ENCODE measurements at places on chromosomes 4 and X.

DNA sequence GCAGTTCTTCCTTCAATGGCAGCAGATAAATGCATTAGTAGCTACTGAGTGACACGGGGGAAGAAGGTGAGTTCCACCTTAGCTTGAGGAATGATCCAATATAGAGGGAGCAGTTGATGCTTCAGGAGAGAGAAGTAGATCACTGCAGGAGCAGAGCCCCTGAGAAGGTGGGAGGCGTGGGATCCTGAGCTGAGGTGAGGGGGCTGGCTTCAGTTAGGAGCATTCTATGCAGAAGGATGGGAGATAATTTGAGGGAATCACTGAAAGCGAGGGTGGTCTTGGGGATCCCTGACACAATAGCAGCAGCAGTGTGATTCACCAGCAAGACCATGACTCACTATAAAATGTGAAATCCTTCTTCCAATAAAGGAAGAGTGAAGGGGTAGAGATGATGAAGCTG, 48.0 kb downstream of the XAGE2 start:
- DNase-seq: no peak

DNA sequence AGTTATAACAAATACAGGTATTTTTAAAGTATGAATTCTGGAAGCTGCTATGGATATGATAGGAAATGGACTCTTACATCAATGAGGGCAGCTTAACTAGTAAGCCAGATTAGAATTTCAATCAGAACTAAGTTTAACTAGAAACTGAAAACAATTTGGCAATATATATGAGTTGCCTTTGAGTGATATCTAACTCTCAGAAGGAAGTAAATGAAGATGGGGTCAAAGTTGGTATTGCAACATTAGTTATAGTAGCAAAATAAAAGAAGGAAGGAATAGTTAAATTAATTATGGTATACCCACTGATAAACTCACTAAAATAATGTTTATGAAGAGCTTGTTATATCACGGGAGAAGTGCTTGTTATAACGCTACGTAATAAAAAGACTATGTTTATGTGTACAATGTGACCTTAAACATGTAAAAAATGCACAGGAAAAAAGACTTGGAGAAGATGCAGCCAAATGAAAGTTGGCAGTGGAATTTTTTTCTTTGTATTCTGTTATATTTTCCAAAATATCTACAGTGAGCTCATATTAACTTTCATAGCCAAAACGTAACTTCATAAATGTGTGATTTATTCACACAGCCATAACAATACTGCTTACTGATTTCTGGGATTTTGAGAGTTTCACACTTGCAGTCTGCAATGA, 34.5 kb downstream of the PHKA2 start:
- no peak for DNase-seq

GRCh38 chr4:138341739-138342415, 99.7 kb upstream of the SLC7A11 start:
- peak; percentile 26 for DNase-seq

DNA sequence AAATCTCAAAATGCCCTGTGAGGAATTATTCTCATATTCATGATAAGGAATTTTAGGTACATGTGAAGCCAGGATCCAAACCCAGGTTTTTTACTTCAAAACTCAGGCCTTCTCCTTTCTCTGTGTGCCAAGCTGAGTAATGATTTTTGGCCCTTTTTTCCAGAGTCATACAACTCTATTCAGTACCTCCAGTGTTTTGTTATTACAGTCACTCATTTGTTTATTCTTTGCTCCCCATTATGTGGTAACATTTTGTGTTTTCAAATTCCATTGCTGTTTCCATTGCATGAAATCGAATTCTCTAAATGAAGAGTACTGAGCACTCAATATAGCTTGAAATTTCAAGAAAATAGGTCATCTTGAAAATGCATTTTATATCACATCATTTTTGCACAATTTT, 315.4 kb downstream of the NR3C2 start:
- no peak for DNase-seq

DNA sequence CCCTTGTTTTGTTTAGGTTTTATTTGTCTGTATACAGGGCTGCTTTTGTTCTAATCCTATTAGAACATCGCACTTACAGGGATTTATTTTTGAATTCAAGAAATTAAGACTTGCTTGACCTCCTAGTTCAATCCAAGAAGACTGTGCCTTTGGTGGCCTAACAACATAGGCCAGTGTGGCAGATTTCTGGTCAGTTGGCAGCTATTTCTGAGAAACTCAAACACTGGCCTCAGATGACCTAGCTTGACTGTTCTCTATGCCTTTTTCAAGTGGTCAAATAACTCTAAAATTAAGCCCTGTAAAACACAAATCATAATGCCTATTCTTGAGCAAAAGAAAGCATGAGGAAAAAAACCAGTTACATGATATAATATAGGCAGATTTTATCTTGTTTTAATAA, 89.3 kb upstream of the GPR34 start:
- no peak for DNase-seq

GRCh38 chrX:65586491-65586890, 51.9 kb upstream of the LAS1L start:
- no peak for DNase-seq

DNA sequence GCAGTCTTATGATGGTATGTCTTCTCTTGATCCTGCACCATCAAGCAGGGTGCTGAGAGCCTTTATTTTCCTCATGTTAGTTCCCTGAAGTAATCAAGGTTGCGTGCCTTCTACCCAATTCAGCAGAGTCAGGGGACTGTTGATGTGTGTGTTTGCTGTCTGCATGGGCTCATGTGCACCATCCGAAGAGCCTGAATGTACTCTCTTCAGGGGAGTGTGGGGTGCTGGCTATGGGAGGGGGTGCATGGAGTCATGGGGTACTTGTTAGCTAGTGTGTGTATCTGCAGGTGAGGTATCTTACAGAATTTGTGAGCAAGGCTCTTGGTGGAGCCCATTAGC, 154.3 kb upstream of the ANXA3 start:
- no peak for DNase-seq

DNA sequence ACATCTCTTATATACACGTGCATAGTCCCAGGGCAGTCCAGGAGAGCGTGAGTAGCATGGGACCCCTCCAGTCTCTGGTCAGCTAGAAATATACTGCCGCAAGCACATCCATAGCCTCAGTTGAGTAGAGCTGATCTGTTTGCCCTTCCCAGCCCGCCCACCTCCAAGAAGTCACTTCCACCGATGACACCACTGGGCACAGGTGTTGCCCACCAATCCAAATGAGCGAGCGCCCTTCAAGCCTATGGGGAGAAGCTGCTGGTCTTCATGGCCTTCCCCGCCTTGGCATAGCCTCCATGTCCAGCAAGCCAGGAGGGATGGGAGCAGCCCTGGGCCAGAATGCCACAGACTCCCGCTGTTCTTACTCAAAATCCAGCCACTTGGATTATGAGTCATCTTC, 10.2 kb downstream of the DUSP9 start:
- no peak for DNase-seq

- no peak for DNase-seq
These were observed 123.2 kb upstream of the BANK1 start for GRCh38 chr4:101667348-101667747.

- DNase-seq: no peak
These were observed 327.8 kb upstream of the HAND2 start for GRCh38 chr4:173857828-173858227.

- DNase-seq: no peak
These were observed 10.4 kb downstream of the CCSER1 start for GRCh38 chr4:90137555-90137954.

GRCh38 chr4:87270825-87271224, 50.4 kb upstream of the KLHL8 start:
- DNase-seq: no peak

DNA sequence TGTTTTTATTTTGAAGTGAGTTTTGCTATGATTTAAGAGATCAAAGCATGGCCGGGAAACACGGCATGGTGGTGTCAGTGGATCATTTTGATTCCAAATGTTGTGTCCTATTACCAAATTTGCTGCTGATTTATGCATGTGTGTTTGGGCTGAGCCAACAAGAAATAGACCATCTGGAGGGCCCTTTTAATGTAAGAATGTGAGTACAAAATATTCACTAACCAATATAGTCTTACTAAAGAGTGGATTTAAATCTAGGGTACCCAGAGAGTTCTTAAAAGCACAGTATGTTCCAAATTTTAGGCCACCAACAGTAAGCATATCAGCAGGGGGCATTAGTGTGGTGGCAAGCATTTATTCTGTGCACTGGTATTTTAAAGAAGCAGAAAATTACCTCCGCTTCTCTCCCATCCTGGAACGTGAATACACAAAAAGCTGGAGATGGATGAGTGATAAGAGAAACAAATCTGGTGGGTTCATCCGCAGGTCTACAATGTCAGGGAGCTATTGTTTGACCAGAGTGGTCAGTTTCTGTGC, 444.4 kb upstream of the IGFBP7 start:
- DNase-seq: no peak

- DNase-seq: no peak
These were observed 103.4 kb upstream of the PAK3 start for GRCh38 chrX:110992611-110993010.

Data from immature natural killer cell (primary cell).